Progenitor cell of endocrine pancreas (in vitro differentiated cells): ENCODE measurements at places on chromosomes 6 and 20.

GRCh38 chr20:18705910-18706309 is 107.7 kb upstream of the SCP2D1 start:
- DNase-seq = no peak

- peak; percentile 56 for DNase-seq
These were observed 844 bp downstream of the WFDC2 start for GRCh38 chr20:45470262-45470931.

- no peak for DNase-seq
These were observed 128.0 kb upstream of the NT5E start for GRCh38 chr6:85321906-85322305.

GRCh38 chr20:10897336-10897735 is 223.5 kb upstream of the JAG1 start:
- no peak for DNase-seq

DNA sequence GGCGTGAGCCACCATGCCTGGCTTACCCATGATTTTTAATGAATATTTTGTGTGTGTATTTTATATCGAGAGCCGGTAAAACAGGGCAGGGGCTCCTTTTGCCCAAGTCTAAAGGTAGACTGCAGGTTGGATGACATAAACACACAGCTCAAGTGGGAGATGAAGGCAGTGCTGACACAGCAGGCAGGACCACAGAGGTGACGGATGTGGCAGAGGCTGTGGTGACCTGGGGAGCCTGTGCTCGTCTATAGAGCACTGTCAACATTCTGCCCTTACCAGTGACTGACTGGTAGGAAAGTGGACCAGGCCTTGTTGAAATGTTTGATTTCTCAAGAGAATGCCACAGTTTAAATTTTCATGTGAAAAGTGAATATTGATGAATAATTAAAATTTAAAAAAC is 137.5 kb downstream of the ZFP64 start:
- no peak for DNase-seq

DNA sequence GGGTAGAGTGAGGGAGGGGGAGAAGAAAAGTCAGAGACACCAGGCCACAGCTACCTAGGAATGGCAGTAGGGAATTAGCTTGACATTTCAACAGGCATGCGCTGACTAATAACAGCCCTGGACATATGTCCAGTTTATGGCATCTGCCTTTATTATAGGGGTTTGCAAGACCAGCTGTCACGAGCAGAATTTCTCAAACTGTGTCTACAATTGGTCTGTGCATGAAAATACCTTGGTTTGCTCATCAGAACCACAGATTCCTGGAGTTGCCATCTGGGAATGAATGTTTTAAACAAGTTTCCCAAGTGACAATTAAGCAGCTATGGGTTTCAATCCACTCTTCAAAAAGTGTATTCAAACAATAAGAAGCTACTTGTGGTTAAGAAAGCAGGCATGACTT is 110.3 kb upstream of the ENPP5 start:
- DNase-seq = no peak

DNA sequence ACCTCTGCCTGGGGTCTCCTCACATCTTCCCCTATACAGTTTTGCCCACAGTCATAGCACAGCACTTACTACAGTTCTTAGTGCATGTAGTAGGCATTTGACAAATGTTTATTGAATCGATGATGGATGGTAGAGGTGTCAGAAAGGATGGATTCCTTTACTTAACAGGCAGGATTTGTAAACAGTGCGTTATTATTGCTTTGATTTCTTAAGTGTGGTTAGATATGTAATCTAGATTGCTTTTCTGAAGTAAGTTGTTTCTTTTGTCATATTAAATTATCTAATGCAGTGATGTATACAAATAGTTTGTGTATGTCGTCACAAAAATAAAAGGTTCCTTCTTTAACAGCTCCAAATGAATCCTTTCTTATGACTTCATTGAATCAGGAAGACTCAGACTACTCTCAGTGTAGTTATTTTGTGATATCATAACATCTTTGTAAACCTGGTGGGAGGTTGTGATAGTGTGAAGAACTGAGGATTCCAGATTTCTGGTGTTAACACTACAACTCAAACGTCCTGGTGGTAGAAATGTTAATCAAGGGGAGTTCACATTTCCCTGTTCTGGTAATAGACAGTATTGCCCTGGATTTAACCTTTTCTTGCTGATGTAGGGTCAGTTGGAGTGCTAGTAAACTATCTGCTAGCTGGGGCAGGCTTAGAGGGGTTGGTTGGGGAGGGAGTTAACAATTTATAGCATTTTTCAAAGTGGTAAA is 87.7 kb downstream of the HIVEP1 start:
- no peak for DNase-seq

- no peak for DNase-seq
These were observed 35.2 kb upstream of the TXLNB start for GRCh38 chr6:139327038-139327437.

- no peak for DNase-seq
These were observed 91.5 kb upstream of the ZNF217 start for GRCh38 chr20:53685070-53685595.

DNA sequence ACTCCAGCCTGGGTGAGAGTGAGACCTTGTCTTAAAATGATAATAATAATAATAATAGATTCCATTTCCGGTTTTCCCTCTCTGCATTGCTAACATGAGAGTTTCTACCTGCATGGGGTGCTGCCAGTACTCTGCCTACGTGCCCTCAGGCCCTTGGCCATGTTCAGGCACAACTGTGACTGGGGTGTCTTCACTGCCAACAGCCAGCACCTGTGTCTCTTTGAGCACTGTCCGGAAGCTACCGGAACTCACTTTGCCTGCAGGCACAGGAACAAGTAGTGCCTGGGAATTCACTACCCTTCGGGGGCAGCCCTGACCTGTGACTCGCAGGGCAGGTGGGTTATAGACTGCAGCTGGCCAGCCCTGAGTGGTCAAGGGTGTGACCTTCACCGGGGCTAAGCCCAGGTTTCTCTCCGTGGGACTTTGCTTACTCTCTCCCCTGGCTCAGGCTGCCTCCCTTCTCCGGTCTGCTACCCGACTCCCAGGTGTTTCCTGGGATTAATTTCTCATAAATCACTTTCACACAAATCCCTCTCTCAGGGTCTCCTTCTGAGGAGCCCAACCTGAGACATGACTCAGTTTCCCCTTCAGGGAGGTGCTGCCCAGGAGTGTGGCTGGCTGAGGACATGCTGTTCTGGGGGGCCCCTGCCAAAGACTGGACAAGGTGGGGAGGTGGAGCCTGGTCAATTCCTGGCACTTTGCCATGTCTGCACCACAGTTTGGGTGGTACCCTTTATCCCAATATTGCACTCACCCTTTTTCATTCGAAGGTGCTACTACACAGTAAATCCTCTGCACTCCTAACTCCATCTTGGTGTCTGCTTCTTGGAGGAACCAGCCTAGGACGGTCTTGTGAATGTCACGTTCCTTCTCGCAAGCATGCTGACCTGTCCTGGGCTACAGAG is 79.5 kb upstream of the RALGAPA2 start:
- no peak for DNase-seq

DNA sequence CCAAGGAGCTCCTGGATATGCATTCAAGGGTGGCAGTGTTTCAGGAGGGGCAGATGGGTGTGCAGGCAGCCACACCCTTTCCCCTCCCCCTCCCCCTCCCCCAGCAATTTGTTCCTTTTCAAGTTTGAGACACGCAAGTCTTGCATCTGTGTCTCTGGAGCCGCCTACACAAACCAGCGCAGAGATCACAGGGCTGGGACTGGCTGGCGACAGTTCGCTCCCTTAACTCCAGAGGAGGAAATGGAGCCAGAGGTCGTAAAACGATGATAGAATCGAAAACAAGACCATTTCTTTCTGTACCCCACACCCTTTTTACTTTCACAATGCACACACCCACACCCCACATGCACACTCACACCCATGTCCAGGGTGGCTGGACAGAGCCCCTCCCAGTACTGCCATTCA is 163.1 kb downstream of the LY86 start:
- no peak for DNase-seq

- no peak for DNase-seq
These were observed 14.3 kb downstream of the PCMT1 start for GRCh38 chr6:149763866-149764265.

DNA sequence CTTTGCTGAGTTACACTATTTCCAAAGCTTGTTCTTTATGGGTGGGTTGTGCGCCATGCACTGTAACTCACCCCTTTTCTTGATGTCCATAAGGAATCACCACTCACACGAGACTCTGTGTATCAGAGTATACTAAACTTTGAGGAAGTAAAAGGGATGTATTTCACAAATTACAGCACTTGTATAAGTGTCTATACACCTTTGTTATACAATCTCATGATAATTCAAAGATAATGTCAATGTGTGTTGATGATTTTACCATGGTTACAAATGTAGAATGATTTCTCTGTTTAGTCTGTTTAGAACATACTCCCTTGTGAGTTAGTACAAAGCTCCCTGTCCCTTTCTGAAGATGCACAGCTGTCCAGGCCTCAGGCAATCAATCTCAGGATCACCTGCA is 922.2 kb upstream of the MAP3K7 start:
- no peak for DNase-seq

DNA sequence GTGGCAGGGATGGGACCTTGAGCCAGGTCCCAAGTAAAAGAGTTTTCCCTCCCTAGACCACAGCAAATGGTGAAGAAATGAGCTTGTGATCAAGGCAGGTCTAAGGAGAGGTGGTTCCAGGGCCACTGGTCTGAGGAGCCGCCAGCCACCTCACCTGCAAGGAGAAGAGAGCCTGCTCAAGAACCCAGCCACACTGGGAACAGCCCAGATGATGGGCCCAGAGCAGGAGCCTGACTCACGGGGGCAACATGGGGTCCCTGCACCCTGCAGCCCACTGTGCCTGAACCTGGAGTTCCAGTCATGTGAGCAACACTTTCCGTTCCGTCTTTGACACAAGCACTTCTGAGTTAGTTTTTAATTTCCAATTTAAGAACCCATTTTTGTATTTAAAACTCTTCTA is 204.5 kb upstream of the CDH4 start:
- DNase-seq = no peak

DNA sequence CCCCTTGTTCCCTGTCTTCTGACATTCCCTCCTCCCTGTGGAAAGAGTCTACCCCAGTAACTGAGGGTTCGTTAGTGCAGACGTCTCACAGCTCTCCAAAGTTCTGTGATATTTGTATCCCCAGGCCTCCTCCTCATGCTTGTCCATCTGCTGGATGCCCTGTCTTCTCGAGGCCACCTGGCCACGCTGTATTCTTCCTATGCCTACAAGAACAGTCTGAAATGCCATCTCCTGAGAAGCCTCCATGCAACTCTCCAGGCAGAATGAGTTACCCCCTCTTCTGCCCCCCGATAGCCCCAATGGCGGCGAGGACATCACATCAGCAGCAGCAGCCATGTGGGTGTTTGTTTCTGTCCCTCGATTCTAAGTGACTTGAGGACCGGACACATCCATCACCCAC is 9.3 kb downstream of the ULBP2 start:
- DNase-seq = no peak

GRCh38 chr6:52420668-52421358 is 671 bp downstream of the EFHC1 start:
- DNase-seq = no peak

GRCh38 chr6:144064402-144065212 is 30.8 kb downstream of the SF3B5 start:
- peak; percentile 17 for DNase-seq

- no peak for DNase-seq
These were observed 53.2 kb upstream of the SPTLC3 start for GRCh38 chr20:12955611-12956010.

DNA sequence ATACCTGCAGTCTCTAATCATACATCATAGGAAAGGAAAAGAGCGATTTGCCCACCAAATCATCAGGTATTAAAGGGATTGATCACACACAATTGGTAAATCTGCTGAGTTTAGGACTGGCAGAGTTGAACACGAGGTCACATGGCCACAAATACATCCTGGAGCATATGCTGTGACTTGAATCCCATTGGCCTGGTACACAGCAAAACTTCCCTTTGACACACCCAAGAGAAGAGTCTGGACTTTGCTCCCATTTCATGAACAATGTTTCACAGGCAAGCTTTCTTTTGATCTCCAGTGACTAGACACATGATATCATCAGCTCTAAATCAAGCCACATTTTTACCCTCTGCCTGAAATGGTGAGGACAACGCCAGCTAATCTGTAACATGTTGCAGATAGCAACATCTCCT is 117.9 kb downstream of the ISM1 start:
- no peak for DNase-seq

DNA sequence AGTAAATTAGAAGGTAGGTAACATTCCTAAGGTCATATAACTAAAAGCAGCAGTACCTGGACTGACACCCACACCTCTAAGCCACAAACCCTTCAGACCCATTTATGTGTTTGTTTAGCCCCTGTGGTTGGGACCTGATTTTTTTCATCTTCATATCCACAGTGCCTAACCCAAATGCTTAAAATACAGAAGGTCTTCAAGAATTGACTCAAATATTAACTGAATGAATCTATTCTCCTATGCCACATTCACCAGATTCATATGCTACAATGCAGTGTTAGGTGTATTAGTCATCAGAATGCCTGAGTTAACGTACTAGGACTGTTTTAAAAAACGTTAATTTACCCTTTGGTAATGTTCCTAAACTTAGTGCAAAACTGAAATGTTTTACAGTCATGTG is 124.8 kb downstream of the AHI1 start:
- no peak for DNase-seq

- no peak for DNase-seq
These were observed 108.2 kb downstream of the NRN1 start for GRCh38 chr6:5898563-5898962.

DNA sequence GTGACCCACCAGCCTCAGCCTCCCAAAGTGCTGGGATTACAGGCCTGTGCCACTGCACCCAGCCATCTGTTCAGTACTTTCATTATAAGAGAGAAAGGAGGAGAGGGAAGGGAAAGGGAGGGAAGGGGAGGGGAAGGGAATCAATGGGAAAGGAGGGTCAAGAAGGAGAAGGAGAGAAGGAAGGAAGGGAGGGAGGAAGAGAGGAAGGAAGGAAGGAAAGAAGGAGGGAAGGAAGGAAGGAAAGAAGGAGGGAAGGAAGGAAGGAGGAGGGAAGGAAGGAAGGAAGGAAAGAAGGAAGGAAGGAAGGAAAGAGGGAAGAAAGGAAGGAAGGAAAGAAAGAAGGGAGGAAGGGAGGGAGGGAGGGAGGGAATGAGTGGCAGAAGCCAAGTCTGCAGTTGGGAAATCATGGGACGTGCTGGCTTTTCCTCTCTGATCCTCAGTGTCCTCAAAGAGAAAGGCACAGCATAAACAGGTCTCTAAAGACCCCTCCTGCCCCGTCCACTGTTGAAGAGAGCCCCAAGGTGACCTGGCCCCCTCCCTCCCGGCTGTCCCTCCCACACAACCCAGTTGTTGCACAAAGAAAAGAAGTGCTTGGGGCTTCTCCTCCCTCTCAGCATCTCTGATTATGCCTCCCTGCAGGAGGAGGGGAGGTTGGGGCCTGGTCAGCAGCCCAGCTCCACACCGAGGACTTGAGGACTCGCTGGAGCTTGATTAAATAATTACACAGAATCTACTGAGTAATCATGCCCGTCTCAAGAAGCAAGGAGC is 69.1 kb upstream of the TOP1 start:
- DNase-seq = no peak

DNA sequence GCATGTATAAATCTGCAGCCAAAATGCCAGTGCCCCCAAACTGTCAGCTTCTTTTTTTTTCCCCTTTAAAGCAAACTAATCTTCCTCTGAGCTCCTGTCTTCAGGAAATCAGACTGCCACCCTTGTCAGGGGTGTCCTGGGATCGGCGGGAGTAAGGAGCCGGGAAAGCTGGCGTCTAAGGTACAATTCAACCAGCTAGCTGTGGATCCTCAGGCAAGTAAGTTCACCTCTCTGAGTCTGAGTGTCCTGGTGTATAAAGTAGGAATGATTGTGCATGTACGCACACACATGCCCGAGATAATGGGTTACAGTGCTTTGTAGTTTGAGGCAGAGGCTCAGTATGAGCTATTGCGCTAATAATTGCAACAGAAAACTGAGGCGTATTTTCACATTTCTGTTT is 98.3 kb downstream of the ANKRD60 start:
- DNase-seq = no peak
